ENCODE measurements at places on chromosomes 4 and X.
A peak's percentile ranks its signal among the peaks of the same experiment; 100 is the strongest.

GRCh38 chr4:54626113-54626512, 31.6 kb upstream of the KIT start:
- DNase-seq, result no peak

DNA sequence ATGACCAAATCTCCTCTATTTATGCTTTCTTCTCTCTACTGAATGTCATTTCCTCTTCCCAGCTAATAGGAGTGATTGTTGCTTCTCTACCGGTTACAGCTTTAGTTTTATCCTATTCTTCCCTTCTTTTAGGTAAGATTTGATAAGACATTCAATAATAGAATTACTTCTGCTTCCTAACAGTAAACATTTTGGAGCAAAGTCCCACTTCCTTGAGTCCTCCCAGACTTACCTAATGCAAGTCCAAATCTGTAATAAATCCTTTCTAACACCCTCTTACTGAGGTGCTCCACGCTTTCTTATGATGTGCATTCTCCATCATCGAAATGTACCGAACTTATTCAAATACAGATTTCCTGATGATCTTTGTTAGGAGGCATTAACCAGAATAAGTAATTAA, 79.2 kb upstream of the GPM6A start:
- DNase-seq, result no peak

GRCh38 chr4:27428661-27429060, 568.0 kb downstream of the STIM2 start:
- no peak for DNase-seq

DNA sequence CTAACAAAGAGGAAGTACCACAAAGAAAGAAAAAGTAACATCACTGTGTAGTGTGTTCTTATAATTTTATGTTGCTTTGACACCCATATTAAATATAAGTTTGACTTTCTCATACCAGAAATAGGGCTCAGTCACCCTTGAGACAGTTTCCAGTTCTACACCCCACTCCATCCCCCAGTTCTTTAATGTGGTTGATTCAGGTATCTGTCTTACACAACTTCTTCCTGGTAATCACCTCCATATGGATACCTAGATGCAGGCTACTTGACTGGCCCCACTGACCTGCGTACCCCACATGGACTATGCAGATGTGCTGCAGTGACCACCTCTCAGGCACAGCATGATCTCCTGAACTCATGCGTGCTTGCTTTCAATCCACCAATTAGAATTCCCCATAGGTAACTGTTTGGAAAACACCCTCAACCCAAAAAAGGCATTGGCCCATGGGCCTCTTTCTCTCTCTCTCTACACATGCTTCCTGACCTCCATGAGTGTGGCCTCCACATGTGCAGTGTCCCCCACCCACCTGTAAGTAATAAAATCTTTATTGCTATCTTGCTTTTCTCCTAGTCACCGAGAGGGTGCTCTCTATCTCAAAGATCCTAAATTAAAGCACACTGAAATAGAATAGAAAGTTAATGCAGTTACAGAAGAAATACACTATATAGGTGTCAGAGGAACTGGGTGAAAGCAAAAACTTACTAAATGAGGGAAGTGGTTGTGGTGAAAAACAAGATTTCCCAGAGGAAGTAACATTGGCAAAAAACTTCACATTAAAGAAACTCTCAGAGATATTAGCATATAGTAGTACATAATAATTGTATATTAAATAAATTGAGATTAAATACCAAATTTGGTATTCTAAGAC, 98.4 kb downstream of the ZAR1 start:
- DNase-seq, result no peak

DNA sequence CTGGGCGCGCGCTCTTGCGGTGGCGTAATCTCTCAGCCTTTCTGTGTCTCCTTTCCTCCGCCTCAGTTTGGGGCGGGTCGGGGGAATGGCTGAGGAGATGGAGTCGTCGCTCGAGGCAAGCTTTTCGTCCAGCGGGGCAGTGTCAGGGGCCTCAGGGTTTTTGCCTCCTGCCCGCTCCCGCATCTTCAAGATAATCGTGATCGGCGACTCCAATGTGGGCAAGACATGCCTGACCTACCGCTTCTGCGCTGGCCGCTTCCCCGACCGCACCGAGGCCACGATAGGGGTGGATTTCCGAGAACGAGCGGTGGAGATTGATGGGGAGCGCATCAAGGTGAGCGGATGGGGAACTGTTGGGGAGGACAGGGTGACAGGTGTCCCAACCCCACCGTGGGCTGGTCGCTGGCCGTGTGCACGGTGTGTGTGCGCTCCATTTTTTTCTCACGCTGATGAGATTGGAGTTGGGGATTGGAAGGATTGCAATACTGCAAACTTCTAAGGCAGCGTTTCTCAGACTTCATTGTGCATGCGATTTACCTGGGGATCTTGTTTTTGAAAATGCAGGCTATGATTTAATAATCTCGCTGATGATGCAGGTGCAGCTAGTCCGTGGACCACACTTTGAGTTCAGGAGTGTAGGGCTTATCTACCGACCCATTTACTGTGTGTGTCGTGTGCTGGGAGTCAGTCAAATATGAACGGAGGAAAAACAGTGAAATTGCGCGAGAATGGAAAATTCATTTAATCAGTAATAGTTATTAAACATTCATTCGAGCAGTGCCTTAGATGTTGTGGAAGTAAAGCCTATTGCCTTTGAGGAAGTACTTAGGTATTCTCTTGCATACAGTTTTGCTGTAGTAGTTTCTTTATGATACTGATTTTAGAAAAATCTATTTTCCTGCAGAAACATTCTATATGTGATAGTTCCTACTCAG, at the start of gene RAB33B:
Gene RAB33B, plus strand, starts transcription at position 11 of the 935 bp plus-strand sequence. Its CDS starts 75 bp downstream, at position 86.
- DNase-seq, result no peak

DNA sequence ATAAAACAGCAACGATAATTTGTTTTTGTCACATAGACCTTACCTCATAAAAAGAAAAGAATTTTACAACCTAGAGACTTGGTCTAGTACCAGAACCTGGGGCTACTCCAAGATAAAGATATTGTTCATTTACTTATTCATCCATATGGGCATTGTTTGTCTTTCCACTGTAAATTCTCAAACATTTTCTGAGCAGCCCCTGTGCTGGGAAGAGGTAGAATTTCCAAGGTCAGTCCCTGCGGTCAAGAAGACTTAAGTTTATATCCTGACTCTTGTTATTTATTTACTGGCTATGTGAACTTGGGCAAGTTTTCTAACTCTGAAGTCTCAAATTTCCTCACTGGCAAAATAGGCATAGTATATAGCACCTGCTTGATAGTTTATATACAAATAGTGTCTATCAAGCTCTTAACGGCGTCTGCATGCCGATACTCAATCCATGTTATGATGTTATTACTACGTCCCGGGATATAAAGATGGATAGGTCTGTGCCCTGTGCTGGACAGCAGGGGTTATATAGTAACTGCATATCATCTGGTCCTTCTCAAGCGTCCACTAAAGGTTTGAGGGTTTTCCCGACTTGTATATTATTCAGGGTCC, 222.1 kb upstream of the TAPT1 start:
- no peak for DNase-seq

DNA sequence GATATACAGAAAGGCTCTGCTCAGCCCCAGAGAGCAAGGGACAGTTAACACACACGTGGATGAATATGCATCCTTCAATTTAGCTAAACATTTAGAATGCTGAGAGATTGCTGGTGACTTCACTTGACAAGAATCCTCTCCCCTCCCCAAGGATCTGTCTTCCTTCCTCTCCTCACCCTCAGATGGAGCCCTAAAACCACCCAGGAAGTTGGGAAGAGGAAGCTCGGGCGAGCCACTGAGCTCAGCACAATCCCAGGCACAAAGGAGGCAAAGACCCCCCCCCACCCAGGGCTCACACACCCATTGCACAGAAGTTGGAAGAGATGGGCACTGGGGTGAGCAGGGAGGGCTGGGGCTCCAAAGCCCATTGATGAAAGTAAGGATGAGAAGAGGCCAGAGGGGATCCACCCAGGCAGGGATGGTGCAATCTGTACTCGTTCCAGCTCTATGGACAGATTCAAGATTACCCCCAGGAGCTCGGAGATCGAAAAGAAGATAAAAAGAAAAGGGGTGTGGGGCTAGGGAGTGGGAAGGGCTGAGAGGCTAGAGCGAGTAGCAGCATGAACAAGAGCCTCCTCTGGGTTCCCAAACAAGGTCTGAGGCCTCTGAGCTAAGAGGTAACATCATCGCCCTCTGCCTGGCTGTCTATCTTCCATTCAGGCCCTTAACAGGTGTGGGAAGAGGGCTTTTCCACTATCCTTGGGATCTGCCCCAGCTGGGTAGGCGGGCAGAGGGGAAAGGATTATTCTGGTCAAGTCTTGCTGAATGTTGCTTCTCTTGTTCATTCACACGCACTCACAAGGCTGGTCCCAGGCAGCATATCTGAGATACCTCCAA, 1.2 kb downstream of the TFE3 start:
- DNase-seq, result peak; percentile 0

DNA sequence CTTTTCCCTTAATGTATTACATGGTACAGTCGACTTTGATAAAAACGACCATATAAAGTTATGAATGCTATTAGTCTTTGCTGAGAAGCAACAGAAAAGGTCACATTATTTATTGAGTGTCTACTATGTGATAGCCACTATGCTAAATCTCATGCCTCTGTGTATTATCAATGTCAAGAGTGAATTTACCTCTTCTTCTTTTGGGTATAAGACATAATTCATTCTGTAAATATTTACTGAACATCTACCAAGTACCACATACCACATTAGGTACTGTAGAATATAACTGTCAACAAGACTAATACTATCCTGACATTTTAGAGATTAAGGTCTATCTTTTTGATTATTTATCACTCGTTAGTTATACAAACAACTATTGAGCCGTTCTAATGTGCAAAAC, 268.7 kb upstream of the FTHL17 start:
- DNase-seq, result no peak

- no peak for DNase-seq
These were observed 97.6 kb downstream of the SLC34A2 start for GRCh38 chr4:25753239-25753638.

DNA sequence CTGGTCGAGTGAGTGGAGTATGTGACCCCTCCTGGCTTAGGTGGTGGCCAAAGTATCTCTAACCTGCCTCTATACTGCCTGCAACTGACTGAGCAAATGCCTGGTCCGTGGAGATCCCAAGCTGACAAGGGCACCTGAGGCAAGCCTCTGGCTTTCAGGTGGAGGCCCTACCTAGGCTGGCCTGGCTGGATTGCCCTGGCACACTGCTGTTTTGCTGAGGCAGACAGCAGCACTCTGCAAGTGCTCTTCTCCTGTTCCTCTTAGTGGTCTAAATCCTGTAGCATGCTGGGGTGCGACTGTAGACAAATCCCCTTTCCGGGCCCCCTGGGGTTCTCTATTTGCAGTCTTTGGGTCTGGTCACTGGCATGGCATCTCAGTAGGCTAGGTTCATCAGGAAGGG, 44.8 kb downstream of the PNMA5 start:
- no peak for DNase-seq

DNA sequence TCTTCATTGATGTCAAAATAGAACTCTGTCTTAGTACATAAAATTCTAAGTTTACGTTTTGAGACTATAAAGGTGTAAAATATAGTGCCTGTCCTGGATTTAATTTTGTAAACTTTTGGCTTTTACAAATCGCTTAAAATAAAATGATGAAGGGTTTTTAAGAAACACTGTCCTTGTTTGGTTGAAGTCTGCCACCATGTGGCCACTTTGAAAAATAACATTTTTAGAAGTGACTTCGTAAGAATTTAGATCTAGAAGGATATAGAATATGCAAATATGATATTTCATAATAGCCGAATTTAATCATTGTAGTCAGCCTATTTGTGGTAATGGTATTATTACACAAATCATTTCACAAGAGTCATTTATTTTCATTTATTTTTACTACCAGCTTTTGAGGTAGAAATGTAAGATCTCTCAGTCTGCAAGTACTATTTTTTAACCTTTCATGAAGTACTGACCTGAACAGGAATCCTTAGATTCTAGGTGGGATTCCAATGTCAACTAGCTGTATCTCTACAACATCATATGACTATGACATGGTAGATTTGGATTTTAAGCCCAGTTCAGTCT, 31.0 kb upstream of the FAT4 start:
- DNase-seq, result no peak

GRCh38 chr4:20944961-20945360, 244.7 kb downstream of the PACRGL start:
- no peak for DNase-seq

GRCh38 chr4:2332201-2332975, 70.5 kb upstream of the MXD4 start:
- DNase-seq, result no peak

DNA sequence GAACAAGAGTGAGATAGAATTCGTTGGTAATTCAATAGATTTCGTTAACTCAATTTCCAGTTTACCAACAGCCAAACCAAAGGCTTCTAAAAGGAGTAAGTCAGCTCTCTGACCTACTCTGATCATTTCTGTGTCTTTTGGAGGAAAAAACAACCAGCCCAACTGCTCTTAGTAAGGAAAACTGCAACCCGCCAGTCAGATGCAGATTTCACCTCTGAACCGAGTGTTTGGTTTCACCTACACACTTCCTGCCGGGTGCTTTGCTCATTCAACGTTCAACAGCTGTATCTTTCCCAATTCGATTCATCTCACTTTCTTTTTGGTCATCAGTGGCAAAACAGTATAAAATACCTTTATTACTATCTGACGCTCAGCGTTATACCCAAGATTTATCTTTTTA, 24.5 kb downstream of the TMSB4X start:
- no peak for DNase-seq

DNA sequence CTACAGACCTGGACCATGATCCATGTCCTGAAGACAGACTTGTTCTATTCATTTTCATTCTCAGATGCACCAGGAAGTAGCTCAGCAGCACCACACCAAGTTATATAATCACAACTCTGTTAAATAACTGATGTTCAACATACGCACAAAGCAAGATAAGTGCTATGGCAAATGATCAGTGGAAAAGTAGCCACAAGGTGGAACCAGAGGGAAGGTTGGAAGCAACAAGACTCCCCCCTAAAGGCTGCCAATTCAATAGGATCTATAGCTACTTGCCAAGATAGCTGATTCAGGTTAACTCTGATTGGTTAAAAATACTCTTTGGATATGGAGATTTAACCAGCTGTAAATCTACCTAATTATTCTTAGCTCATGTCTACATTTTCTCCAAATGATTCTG, 23.7 kb upstream of the FAM47B start:
- DNase-seq, result no peak

DNA sequence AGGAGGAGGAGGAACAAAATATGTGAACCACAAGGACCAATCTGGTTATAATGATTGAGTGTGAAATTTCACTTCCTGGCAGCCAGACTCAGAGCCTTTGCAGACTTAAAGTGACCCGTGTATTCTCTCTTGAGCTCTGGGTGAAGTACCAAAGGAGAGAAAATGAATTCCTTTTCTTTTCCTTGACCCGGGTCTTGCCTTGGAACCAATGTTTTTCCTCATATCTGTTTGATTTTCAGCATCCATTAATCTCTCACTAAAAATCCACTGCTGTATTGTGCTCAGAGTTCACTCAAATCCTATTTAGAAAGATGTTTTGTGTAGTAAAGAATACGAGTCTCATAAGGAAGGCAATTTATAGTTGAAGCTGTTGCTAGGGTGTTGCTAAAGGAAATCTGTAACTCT, 78.3 kb upstream of the C1QTNF7 start:
- no peak for DNase-seq

GRCh38 chr4:153249199-153250041, 45.2 kb downstream of the TRIM2 start:
- DNase-seq, result peak; percentile 82

- DNase-seq, result no peak
These were observed 78.3 kb upstream of the ATXN3L start for GRCh38 chrX:13397878-13398818.

- no peak for DNase-seq
These were observed 13.9 kb downstream of the FOXP3 start for GRCh38 chrX:49250578-49250977.

Measured in DMS153 (cell line).